ENCODE measurements at places on chromosomes 7 and 10. TPM values are rescaled to one million over a fixed set of nuclear protein-coding genes. Genes with fewer than 3 reads are reported as not detected.
A peak's percentile ranks its signal among the peaks of the same experiment; 100 is the strongest.

GRCh38 chr10:95920798-95921426, 13.1 kb downstream of the CC2D2B start:
- DNase-seq, result no peak

GRCh38 chr7:47507522-47507921, 74.4 kb downstream of the TNS3 start:
- DNase-seq, result no peak

DNA sequence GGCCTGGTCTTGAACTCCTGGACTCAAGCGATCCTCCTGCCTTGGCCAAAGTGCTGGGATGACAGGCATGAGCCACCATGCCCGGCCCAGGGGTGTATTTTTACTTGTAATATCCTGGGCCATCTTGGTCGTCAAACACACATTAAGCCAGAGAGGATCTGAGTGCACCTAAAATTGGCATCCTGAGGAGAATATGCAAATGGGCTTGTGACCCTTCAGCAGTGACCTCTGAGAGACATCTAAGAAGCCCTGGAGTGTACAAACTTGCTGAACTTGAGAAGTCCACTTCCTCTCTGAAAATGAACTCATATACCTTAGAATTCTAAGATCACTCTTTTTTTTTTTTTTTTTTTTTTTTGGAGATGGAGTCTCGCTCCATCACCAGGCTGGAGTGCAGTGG, 372.0 kb upstream of the C7orf33 start:
- DNase-seq, result no peak

DNA sequence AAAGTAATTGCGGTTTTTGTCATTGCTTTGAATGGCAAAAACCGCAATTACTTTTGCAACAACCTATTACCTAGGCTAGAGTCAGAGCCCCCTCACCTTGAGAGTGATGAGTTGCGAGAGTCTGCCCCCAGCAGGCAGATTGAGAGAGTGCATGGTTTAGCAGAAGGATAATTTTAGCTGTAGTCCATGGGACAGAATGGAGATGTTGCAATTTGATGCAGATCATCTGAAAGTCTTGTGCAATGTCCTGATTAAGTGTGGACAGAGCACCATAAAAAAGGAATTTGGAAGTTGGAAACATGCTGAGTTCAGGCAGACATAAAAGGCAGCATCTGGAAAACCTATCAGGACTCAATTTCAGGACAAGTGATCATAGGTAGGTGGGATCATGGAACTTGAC, 48.7 kb downstream of the GPR141 start:
- peak; percentile 24 for DNase-seq

- no peak for DNase-seq
Observed at GRCh38 chr10:82206831-82207230, 331.8 kb downstream of the NRG3 start.

DNA sequence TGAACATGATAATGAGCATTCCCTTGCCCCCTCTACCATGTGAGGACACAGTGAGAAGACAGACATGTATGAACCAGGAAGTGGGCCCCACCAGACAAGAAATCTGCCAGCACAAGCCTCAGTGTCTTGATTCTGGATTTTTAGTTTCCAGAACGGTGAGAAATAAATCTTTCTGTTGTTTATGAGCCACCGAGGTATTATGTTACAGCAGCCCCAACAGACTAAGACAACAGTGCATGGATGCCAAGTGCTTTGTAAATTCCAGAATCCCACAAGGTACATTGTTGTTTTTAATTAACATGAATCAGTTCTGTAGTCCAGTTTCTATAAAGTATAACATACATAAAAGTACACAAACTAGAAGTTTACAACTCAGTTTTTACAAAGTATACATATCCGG, 162.2 kb downstream of the ARHGAP21 start:
- no peak for DNase-seq

DNA sequence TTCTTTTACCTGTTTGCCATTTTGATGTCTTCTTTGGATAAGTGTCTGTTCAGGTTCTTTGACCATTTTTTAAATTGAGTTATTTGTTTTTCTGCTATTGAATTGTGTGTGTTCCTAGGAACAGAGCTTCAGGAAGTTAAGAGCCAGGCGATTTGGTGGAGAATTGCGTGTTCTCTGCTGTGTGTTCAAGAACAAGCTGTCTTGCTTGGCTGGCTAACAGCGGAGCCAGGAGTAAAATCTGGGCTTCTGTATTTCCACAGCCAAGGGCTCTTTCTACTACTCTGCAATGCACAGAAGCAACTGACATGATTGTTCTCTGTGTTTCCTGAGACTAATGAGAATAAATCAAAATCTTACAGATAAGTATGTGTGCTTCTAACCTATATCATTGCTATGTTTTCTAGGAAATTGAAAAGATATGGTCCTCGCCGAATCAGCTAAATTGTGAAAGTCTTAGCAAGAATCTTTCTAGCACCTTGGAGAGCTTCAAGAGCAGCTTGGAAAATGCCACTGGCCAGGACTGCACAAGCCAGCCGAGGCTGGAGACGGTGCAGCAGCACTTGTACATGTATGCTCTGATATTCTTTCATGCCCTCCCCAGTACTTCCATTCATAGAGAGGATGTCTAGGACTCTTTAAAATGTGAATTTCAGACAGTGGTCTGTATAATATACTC, 124.2 kb downstream of the ABCA13 start:
- no peak for DNase-seq

GRCh38 chr10:11224321-11224720, 206.6 kb downstream of the CELF2 start:
- DNase-seq, result no peak

GRCh38 chr10:76285515-76285914, 854.1 kb downstream of the LRMDA start:
- DNase-seq, result no peak

DNA sequence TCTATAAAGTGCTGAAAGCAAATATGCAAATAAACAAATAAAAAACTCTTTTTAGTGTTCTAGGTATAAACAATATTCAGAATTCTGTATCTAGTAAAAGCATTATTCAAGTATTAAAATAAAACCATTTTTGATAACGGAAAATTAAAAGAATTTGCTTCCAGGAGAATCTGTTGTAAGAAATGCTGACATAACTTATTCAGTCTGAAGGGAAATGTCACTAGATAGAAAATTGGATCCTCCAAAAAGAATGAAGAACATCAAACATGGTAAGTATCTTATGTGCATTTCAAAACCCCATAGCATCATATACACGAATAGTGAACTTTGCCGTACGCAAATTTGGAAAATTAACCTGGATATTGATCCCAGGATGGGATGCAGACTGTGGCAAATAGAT, 506.7 kb downstream of the GLRX3 start:
- no peak for DNase-seq

DNA sequence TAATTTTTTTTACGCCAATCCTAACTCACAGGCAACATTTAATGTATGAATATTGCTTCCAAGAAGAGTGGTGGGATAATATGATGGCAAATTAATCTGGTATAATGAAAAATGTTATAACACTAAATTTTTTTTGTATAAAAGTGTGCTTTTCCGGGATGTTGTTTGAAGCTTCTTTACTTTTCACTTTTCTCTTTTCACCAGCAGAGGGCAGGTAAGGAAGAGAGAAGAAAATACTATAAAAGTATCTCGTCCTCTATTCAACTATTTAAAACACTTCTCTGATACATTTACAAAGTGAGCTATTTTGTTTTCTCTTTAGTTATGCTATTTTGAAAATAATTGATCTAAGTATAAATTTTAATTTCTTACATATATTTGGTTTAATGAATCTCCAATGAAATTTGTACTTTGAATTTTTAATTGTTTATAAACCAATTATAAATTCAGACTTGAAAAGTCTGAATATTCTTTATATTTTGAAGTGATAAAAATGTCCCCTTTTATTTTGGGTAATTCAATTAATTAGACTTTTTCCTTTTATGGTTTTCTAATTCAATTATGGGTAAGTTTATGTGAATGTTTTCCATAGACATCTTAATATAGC, 20.7 kb upstream of the CFTR start:
- no peak for DNase-seq

DNA sequence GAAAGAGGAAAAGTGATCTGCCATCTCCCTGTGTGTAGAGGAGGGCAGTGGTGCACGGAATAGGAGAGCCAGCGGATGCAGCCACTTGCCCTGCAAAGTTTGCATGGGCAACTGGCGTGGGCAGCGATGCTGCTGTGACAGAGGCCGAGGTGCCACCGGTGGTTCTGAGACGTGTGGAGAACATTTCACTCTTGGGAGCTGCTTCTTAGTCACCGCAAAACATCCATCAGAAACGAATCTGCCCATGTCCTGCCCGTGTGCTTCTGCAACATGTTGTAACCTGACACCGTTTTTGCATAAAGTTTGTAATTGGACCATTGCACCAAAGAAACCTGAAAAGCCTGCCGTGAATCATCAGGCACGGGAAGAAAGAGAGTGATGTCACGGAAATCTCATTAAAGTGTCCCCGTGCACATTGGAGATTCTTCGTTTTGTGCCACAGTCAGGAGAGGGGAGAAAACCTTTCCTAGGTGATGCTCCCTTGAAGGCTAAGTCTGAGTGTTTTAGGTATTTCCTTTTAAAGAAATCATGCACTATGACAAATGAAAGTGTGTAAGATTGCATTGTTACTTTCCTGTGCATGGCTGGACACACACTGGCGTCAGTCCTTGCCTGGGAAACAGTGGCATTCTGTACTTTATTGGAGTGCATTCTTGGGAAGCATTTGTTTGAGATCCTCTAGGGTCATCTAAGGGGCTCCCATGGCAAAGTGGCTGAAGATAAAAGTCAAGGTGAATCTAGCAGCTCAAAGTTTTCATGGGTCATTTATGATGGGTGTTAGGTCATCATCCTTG, 302.6 kb downstream of the KLF6 start:
- peak; percentile 68 for DNase-seq

GRCh38 chr10:23199768-23200511, 7.8 kb downstream of the PTF1A start:
- no peak for DNase-seq

GRCh38 chr10:114931072-114931679, 6.8 kb upstream of the TRUB1 start:
- DNase-seq, result no peak

- no peak for DNase-seq
Observed at GRCh38 chr7:108604307-108605077, 34.8 kb downstream of the DNAJB9 start.

- no peak for DNase-seq
Observed at GRCh38 chr7:87878208-87878735, 2.0 kb downstream of the DBF4 start.

- no peak for DNase-seq
Observed at GRCh38 chr7:105653441-105654005, 72.2 kb upstream of the EFCAB10 start.

DNA sequence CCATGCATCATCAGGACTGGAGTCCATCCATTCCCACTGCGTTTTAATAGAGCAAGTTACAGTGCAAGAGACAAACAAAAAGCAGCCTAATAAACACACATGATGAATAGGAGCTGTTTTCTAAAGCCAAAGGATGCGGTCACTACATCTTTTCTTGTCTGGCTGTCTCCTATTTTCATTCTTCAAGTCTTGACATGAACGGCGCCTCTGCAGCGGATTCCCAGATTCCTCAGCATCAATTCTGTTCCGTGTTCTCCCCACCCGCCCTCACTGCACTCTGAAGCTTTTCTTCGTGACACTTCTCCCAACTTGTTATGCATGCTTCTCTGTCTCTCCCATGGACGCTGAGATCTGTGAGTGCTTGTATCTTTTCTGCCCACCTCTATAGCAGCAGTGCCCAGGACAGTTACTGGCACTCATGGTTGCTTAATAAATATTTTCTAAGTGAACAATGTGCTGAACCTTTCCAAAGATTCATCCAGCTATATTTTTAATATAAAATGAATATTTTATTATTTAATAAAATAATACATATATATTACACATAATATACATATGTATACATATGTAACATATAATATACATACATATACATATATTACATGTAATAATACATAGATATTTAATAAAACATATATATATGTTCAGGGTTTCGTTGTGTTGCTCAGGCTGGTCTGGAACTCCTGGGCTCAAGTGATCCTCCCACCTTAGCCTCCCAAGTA, 242.9 kb downstream of the ABCA13 start:
- no peak for DNase-seq

DNA sequence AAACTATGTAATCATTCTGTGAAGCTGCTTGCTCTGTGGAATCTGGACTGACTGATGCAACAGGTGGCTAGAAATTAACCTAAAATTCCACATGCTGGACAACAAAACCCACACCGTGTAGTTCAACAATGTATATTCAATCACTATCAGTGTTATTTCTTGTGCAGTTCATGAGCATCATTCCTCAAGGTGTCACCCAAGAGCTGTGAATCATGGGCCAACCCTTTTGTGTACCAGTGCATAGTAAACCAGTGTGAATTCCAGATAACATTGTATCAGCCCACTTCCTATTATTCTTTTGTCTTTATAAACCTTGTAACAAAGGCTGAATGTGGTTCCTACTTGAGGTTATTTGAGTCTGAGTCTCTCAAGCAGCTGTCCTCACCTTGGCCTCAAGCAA, 905.2 kb upstream of the ZNF722 start:
- no peak for DNase-seq

CCDC3 gene
- not detected for total RNA-seq

MSRB2 gene
- 10.5 TPM for total RNA-seq

LYZL2 gene
- total RNA-seq, result not detected

FLNC gene
- 0.42 TPM for total RNA-seq

RADIL gene
- total RNA-seq, result 0.83 TPM

RBP4 gene
- total RNA-seq, result 1.5 TPM

CACNB2 gene
- not detected for total RNA-seq

GPR85 gene
- not detected for total RNA-seq
